ENCODE measurements at places on chromosomes 7 and 10.

GRCh38 chr7:107167483-107168232 lies 1.1 kb upstream of the HBP1 start:
- no peak for DNase-seq

DNA sequence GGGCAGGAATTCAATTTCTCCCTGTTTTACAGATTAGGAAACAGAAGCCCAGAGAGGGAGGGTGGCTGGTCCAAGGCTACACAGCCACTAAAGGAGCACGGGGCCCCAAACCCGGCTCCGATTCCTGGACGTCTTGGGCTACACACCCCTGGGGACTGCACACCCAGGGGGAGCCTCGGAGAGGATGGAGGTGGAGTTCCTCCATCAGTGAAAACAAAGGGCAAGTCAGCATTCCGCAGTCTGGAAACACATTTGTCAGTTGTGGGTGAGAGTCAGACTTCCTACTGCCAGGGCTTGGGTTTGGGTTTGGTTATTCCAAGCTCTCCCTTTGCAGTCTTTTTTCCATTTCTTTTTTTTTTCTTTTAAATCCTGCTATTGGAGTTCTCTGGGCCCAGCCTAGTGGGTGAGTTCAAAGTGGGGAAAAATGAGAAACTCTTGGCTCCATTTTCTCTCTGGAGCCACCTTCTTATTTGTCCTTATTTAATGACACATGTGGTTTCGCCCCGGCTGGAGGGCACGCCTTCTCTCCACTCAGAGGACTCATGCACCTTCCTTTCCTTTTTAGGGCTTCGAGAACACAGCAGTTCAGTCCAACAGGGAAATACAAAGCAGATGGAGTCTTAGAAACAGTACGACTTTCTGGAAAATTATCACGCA lies 59.9 kb upstream of the AQP1 start:
- no peak for DNase-seq

DNA sequence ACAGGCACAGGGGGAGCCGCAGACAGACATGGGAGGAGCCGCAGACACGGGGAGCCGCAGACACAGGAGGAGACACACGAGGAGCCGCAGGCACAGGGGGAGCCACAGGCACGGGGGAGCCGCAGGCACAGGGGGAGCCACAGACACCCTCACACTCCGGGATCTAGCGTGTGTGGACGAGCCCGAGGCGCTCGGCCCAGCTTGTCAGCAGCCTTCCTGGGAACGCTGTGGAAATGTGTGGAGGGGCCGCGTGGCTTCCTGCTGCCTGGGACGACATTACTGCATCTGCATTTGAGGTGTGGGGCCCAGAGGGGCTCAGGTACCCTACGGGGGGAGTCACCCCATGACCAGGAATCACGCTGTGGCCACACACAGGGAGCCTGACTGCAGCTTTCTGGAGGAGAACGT lies 313.2 kb downstream of the PTPRN2 start:
- DNase-seq: no peak

- no peak for DNase-seq
Measured at GRCh38 chr10:131024259-131025131, 287.0 kb downstream of the TCERG1L start.

DNA sequence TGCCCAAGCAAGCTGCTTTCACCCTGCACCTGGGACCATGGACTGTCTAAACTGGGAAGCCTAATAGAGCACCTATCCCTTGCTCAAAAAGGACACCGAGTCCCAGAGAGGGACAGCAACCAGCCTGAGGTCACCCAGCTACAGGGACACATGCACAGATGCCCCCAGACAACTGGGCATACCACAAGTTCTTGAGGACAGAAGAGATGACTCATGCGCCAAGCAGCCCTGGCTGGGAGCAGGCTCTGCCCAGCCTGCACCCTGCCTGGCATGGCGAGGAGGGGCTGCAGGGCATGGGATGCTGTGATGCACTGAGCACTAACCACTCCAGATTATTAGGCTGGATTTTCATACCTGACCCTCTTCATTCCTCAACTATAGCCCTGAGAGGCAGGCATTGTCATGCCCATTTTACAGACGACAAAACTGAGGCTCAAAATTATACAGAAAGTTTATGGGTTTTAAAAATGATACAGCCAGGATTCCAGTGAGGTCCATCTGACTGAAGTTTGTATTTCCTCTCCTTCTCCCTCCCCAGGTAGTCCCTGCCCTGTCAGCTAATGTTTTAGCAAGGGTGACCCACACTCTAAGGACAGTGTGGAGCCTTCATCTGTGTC lies 289.3 kb upstream of the ZMIZ1 start:
- DNase-seq: no peak

Data from GOT3 (cell line).